ENCODE measurements at places on chromosomes 2 and 18.

DNA sequence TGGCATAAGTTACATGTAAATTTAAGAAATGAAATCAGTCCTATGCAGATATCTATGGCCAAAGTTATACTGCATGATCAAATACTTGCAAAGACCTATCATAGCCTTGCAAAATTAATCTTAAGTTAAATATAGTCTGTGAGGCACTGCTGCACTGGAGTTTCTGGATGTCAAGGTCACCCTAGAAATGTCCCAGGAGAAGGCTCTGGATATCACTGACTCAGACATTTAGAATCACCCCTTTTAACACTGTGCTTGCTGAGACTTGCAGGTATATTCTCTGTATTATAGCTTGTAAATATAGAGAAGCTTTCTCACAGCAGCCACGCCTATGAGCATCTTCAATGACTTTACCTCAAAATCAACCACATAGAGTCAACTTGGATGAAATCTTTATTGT, 51.5 kb downstream of the ETAA1 start:
- no peak for DNase-seq

DNA sequence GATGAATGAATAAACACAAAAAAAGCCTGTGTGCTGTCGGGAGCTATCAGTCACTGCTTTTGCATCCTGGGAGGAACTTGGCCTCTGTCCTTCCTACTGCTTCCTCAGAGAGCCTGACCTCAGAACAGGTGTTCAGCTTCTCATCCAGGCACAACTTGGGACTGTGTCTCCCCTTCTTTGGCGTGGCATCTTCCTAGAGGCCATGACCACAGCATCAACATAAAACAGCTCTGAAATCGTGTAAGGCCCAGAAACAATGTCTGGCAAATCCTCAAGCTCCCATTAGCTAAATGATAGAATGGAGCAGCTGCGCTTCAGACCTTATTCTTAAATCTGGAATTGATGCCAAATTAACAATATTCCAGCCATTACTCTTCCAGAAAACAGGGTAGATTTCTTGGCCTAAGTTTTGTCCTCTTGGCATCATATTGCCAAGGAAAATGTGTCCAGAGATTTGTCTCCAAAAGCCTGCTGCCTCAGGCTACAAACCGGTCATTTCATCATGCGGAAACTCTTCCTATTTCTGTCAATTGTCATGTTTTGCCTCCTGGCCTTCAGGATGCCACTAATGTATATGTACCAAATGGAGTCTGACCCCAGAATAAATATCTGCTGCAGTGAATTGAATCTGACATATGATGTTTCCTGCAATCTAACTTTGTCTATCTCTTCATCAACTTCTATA, 53.2 kb upstream of the RAB27B start:
- no peak for DNase-seq

DNA sequence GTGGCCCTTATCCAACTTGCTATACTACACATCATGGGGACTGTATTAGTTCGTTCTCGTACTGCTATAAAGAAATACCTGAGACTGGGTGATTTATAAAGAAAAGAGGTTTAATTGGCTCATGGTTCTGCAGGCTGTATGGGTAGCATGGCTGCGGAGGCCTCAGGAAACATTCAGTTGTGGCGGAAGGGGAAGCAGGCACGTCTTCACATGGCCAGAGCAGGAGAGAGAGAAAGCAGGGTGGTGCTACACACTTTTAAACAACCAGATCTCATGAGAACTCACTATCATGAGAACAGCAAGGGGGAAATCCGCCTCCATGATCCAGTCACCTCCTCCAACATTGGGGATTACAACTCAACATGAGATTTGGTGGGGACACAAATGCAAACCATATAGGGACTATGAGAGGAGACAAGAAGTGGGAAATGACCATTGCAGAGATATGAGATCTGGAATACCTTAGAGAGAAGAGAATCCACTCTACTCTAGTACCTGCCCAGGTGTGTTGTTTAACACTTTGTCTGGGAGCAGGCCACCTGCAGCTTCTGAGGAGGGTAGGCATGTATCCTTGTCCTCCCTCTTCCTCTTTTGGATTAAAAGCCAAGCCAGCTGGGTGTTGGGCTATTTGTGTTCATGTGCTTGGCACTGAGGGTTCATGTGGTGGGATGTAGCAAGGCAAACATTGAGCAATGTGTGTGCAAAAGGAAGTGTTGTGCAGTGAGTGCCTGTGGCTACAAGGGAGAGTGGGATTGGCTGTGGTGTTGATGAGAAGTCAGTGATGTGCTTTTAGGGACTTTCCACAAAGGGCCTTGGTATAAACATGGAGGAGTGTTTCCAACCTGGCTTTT, 22.8 kb downstream of the TTLL4 start:
- no peak for DNase-seq

- DNase-seq, result no peak
Observed at GRCh38 chr2:11738589-11739436, 7.6 kb upstream of the LPIN1 start.

DNA sequence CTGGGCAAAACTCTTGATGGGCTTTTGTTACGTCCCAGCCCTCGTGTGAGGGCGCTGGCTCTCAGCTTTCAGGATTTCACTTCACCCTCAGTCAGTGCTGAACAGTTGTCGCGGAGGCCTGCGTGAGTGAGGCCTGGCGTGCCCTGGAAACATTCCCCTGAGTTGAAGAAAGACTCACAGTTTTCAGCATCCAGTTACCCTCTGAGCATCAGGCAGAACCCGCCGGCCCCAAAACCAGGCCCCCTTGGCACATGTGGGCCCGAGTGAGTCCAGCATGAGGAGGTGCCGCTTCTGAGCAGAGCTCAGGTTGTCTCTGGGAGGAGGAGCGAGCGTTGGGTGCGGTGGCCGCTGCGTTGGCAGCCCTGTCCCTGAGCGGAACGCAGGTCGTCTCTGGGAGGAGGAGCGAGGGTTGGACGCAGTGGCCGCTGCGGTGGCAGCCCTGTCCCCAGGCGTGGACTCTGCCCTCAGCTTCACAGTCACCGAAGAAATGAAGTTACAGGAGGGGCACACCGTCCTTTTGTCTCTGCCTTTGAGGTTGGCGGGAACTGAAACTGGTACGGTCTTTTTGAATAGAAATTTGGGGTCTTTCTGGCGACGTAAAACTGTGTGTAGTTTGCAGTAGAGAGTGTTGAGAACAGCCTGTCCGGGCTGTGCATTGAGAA, at the start of gene NEU4:
TSS of gene NEU4 (plus strand) at position 473 of the 662 bp plus-strand sequence. CDS start 5,292 bp downstream, outside the sequence.
- DNase-seq, result peak; percentile 34

DNA sequence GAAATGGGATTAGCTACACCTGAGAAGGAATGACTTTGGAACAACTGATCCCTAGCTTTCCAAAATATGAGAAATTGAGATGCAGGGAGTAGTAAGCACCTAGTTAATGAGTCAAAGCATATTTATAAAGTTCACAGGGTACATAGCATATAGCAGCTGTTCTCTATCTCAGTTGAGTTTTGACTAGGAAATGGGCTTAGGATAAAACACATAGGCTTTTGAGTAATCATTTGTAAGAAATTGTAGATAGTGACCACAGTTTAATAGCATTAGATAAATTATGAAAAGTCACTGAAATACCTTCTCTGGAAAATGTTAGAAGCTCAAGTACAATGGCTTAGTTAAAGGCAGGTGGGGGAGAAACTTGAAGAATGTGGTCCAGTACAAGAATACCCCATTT, 444.7 kb upstream of the TNP1 start:
- no peak for DNase-seq

DNA sequence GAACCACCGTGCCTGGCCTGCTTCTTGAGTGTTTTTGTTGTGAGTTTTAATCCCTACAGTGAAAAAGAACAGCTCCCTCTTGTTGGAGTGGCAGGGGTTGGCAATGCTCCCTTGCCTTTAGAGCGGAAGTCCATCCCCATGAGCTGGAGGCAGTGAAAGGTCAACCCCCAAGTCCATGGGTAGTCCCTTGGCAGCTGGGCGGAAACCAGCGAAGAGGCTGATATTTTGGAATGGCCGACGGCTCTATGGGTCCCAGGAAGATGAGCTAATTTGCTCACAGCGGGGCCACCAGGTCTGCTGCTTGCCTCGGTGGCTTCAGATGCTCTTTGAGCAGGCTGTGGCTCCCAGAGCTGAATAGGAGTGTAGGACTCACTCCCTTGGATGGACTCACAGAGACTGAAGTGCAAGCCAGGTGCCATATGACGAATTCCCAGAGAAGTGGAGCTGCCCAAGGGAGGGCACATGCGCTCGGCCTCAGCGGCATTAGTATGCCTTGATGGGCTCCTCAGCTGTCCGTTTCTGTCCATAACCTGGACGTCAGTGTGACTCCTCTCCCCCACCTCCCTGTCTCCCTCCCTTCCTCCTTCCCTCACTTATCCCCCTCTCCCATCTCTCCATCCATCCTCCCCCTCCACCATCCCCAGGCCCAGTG, 25.4 kb upstream of the RHOB start:
- DNase-seq, result no peak

GRCh38 chr2:54456612-54457322, 640 bp downstream of the SPTBN1 start:
- no peak for DNase-seq

GRCh38 chr2:107008843-107009242, 122.9 kb upstream of the ST6GAL2 start:
- DNase-seq, result no peak

DNA sequence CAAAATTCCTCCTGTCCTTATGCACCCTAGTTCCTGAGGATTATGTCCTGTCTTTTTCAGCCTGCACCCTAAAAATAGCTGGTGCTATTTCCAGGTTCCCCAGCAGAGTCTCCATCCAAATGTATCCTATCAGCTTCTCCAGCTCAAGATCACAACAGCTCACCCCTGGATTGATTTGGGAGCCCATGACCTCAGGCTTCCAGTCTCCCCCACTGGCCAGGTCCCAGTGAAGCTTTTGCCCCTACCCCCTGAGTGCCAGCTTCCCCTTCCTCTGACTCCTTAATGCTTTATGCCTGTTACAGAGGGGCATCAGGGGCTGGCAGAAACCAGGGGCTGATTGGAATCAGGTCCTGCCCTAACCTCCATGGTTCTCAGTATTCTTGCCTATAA, 76.9 kb upstream of the DAPL1 start:
- DNase-seq, result no peak

GRCh38 chr2:172256886-172257285, 154.2 kb upstream of the DLX2 start:
- no peak for DNase-seq

DNA sequence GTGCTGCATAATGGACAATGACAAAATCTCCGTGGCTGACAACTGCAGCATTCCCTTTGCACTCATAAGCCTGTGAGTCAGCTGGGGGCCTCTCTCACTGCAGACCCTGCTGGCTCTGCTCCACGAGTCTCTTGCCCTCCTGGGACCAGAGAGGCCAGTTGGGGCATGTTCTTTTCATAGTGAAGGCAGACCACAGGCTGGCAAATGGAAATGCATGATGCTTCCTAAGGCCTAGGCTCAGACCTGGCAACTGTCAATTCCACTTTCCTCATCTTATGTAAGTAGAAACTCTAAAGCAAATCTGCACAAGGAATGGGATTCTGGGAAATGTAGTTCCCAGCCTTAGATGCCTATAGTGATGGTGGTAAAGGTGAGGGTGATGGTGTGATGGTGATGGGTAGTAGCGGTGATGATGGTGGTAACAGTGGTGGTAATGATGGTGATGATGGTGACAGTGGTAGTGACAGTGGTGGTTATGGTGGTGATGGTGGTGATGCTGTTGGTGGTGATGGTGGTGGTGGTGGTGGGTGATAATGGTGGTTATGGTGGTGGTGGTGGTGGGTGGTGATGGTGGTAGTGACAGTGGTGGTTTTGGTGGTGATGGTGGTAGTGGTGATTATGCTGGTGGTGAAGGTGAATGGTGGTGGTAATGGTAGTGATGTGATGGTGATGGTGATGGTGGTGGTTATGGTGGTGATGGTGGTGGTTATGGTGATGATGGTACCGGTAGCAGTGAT, 185.8 kb upstream of the ARL4C start:
- no peak for DNase-seq

DNA sequence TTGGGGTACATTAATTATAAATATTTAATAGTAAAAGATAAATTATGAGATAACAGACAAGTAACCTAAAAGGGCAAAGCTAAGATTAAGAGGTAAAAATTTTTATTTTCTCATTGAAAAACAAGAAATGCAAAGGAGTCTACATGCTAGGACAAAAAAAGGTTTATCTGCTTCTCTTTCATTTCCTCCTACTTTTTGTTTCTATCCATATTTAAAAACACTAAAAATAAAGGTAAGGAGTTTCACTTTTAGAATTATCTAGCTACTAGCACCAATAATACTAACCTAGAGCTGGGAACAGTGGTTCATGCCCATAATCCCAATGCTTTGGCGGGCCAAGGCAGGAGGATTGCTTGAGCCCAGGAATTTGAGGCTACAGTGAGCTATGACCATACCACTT, 1551.7 kb upstream of the SLC39A10 start:
- no peak for DNase-seq

DNA sequence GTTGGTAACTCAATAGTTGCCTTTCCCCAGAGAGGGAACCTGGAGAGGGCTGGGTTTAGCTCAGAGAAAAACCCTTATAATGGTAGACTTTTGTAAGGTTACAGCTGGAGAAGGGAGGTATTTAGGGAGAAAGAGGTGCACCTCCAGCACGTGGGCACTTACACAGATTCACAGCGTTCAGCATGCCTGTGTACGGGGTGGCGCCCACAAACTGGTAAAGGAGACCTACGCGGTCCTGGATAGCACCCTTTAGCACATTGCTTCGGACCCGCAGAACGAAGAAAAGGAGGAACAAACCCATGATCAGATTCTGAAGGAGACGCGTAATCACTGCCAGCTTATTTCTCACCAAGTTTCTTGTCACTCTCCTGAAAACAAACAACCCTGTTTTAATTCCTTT, 14.9 kb downstream of the ABCG5 start:
- DNase-seq, result no peak

DNA sequence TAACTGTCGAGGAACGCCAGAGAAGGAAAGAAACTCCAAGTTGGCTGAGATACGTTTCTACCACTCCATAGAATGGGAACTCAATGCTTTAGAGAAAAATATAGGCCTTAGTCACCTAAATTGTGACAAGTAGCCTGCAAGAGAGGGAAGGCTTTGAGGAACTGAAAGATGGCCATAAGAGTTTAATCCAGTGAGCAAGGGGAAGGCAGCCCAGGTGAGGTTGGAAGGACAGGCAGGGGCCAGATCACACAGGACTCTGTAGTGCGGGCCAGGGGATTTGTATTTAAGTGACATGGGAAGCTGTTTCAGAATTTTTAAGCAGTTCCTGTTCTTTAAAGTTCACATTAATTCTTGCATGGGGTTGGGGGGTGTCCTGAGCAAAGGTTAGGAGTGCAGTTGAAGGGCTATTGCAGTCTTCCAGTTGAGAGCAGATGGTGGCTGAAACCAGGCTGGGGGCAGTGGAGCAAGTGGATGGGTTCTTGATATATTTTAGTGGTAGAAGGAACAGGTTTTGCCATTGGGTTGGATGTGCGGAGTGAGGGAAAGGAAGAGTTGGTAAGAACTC, 138.9 kb upstream of the PELI1 start:
- DNase-seq, result no peak

Data from dorsolateral prefrontal cortex (tissue), 122 donors.